ENCODE measurements at places on chromosomes 13 and 19. TPM values are rescaled to one million over a fixed set of nuclear protein-coding genes. Genes with fewer than 3 reads are reported as not detected.

DNA sequence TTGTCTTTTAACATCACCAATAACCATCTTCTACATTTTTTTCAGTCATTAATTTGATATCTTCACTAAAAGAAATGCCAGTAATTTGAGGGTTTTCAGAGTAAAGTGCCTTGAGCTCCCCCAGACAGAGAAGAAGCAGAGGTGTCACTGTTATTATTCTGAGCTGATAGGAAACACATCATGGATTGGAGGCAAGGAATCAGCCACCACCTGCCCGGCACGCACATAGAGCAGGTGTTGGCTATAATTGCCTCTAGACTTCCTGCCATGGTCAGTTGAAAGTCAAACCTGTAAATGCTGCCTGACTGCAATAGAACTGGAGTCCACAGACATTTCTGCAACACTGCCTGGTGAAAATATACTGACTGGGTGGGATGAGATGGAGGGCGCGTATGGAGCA is 776.6 kb downstream of the UQCRFS1 start:
- DNase-seq = no peak

DNA sequence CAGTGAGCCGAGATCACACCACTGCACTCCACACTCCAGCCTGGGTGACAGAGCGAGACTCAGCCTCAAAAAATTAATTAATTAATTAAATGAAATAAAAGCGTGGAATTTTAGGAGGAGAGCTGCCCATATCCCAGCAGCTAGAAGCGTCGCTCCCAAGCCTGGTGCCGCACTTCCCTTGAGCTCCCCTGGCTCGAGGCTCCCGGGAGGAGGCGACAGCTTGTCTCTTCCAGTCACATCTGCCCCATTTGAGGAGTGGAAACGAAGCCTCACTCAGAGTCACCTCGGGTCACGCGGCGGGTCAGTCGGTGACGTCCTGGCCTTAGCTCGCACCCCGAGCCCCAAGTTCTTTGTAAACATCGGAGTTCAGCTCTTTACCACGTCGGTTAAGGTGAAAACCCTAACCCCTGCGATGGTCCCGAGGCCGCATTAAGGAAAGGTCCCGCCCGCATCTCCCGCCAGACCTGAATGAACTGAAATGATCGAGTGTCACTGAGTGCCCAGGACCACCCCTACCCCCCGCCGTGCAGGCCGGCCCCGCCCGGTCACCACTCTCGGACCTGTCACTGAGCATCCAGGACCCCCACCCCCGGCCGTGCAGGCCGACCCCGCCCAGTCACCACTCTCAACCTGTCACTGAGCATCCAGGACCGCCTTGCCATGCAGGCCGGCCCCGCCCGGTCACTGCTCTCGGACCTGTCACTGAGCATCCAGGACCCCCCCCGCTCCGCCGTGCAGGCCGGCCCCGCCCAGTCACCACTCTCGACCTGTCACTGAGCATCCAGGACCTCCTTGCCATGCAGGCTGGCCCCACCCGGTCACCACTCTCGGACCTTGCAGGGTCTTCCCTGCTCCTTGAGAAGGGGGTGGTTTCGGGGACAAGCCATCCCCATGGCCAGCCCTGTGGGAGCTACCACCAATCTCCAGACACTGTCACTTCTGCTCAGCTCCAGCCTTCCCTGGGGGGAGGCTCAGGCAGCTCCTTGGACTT is 176.9 kb downstream of the KDM4B start:
- DNase-seq = no peak

DNA sequence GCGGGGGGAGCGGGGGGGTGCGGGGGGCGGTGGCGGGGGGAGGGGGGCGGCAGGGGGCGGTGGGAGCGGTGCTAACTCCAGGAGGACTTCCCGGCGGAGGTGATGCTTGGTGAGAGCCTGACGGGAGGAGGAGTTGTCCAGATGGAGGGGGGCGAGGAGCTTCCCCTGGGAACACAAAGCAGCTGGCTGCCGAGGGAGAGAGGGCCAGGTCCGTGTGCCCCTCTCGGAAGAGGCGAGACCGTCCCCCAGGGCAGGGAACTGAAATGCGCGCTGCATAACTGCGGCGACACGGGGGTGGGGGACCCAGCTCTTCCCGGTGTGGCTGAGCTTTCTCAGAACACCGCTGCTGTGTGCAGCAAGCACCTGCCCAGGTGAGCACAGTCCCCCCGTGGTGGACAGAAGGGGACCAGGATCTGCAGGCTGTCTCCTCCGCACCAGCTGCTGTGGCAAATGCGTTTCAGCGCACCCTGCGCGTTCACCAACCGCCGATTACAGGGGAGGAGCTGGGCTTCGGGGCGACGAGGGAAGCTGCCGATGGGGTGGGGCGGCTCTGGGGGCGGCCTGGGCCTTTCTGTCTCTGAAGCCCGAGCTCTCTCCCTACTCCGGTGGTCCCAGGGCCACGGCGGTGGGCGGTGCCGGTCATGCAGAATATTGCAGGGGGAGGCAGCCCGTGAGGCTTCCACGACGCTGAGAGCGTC is 54.7 kb upstream of the F7 start:
- DNase-seq = no peak

KLHL1 gene
- total RNA-seq = not detected

Measured in liver (tissue), 10 donors.